SHP77 treated with DMSO at 0.1 percent for 48 hours (cell line): ENCODE measurements at places on chromosomes 5 and 9.

DNA sequence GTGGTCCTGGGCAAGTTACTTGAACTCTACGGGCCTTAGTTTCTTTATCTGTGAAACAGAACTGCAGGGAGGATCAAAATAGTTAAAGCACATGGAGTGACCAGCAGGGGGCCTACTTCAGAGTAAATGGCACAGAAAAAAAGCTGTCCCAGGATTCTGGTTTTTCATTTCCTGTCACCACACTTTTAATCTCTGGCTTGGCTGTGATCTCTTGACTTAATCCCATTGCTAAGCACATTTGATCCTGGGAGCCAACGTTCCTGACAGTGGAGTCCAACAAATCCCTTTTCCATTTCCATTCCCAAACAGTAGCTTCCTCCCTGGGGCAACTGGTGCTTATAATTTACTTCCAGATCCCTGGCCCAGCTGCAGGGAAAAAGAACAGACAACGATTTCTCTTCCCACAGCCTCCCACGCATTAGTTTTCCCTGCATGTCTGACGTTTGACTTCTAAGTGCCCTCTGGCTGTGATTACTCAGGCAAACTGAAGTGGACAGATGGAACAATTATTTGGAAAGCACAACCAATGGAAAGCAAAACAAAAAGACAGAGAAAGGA, 136.5 kb upstream of the STK32A start:
- DNase-seq = peak; percentile 97

DNA sequence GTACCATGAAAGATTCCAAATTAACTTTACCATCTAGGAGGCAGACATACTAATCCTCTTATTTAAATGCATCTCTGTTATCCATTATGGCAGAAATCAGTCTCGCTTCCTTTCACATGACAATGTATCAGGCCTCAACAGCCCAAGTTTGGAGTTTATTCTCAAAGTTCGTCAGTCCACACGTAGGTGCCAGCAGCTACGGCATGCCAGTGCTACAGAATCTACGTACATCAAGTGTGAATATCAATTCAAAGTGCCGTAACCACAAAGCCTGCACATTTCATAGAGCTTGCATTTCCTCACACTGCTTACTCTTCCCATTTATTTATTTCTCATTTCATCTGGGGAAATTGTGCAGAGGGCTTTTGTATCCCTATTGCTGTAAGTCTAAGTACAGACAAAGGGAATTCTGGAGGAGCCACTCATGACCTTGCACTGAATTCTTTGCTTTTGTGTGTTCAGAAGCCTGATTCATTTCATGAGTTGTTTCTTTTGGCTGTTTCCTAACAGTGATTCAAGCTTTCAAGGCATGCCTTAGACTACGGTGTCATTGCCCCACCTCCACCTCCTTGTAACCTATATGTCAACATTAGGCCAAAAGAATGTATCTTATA, 10.0 kb downstream of the ENC1 start:
- no peak for DNase-seq

DNA sequence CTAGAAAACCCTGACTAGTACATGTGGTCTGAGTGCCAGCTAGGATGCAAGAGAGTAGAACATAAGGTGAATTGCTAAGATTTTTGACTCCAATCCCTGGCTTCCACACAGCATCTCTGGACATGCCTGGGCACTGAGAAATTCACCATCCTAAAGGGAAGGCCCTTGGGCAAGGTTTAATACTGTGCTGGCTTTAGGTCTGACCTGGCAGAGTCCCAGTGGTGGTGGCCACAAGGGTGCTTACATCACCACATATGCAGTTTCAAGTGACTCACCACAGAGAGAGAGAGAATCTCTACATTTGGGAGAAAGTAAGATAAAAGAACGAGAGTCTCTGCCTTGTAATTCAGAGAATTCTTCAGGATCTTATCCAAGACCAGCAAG, 661.6 kb upstream of the C9orf72 start:
- DNase-seq = no peak

- no peak for DNase-seq
Measured at GRCh38 chr5:151798674-151799073, 26.9 kb downstream of the G3BP1 start.

- DNase-seq = no peak
Measured at GRCh38 chr5:142520885-142521284, 165.0 kb downstream of the FGF1 start.

DNA sequence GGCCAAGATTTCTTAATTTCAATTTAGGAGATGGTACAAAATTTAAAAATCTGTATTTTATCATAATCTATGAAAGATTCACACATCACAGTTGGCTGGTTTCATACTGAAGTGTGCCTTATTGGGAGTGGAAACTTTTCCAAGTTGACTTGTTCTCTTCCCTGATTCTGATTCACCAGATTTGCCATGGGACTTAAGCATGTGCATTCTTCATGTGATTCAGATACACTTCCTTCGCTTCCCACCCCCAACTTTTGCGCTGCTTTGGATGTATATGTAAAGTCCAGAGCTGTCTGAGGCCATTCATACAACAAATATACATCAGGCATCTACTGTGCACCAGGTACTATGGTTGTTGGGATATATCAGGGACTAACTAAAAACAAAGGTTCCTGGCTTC, 34.4 kb downstream of the CPEB4 start:
- DNase-seq = no peak

DNA sequence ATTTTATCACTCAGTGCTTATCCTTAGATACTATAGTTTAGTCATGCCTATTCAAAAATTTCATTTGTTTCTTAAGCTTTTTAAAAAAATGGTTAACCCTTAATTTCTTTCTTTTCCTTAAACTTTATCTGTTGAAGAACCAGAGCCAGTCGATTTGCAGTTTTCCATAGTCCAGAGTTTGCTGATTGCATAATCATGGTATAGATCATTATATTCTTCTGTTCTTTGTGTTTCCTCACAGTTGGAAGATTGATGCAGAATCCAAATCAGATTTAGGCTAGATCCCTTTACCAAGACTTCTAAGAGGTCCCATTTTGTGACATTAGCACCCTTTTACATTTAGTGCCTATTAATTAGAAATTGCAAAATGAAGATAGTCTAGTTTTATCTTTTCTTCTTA, 18.0 kb downstream of the TMEM38B start:
- no peak for DNase-seq

DNA sequence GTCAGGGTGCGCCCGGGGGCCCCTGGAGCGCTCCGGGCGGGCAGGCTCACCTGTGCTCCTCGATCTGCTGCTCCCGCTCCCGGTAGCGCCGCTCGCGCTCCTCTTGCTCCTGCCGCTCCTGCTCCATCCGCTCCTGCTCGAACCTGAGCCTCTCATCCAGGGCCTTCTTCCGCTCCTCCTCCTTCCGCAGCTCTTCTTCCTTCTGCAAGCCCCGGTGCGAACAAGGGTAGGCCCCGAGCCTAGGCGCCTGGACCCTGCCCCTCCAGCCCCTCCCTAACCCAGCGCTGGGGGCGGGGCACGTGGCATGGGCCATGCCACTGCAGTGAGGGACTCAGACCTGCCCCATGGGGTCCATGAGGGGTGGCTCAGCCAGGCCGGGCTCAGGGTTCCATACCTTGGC, 6.6 kb downstream of the DBN1 start:
- DNase-seq = no peak

DNA sequence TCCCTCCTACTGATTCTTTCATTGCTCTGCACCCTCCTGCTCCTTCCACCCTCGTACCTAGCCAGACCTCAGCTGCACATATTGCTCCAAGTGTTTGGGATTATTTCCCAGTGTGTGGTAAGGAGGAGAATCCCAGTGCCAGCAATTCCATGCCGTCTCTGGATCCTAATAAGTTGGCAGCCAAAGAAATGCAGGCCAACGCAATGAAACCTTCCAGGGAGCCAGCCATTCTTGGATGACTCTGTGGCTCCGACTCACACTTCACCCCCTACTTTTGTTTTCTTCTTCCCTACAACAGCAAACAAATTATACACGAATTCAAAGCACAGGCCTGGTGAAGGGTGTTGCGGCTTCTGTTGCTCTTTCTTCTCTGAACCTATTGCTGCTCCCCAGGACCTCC, 82.5 kb upstream of the SLC1A3 start:
- no peak for DNase-seq

DNA sequence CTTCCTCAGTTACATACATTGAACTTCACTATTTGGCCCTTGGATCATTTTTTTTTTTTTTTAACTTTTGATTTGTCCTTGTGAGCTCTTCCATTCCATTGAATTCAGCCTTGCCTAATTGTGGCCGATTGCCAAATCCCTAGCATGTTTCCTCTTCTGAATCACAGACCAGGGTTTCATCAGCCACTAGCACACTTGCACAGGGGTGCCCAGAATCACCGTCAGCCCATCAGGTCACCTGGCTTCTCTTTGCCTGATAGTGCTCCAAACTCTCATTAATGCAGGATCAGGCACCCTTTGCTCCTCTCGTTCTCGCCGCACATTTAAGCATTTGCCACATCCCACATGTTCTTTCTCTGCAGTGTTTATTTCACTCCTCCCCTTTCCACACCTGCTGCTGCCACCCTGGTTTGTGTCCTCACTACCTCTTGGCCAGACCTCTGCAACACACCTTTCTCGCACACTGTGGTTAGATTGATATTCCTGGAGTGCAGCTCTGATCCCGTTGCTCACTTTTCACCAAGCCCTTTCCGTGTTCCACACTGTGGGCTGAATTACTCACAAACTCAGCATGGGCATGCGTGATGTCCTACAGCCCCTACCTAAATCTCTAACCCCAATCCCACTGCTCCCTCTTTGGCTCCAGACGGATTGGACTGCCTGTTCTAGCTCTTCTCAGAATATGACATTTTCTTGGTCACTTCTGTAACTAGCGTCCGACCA, 9.8 kb downstream of the PIK3R1 start:
- no peak for DNase-seq

- DNase-seq = no peak
Measured at GRCh38 chr9:113216406-113216805, 4.7 kb downstream of the FKBP15 start.

- DNase-seq = no peak
Measured at GRCh38 chr5:154205441-154206117, 15.0 kb downstream of the GALNT10 start.

DNA sequence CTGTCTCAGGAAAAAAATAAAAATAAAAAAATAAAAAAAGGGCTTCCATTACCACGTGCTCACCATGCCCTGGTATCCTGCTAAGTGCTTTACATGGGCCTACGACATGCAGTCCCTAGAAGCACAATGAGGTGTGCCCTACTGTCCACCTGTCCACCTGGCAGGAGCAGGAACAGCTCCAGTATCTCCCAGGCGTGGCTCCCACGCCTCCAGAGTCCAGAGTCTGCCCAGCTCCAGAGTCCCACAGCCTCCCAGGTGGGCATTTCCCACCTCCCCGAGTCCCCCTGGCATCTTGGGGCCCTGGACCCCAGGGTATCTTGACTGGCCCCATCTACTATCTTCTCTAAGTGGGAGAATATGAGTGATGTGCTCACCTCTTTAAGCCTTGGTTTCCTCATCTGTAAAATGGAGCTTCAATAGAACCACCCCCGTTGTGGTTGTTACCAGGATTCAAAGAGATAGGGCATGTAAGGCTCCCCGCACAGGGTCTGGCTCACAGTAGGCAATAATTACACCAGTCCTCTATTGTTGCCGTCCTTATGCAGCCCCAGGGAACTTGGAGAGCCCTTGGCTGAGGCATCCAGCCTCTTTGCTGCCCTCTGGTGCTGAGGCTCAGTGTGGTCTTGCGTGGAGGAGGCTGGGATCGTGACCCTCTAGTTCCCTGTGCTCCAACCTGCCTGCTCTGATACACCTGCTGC, 8.9 kb downstream of the CXCL14 start:
- DNase-seq = no peak

DNA sequence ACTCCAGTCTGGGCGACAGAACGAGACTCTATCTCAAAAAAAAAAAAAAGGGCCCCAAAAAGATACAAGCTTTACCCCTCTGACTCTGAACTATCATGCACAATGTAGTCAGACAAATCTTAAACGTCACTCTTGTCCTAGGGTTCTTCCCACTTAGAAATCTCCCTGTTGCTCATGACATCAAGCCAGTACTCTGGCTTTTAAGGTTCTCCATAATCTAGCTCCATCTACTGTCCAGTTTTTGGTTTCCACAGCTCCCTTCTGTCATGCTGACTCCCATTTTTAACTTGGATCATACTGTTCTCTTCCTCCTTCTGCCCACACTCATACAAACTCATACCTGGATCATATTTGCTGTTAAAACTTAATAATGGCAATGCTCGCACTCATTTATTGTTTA, 156.7 kb upstream of the TLX3 start:
- no peak for DNase-seq

- no peak for DNase-seq
Measured at GRCh38 chr9:129377931-129378661, 200.0 kb upstream of the IER5L start.

- peak; percentile 43 for DNase-seq
Measured at GRCh38 chr5:19928562-19929421, 59.2 kb downstream of the CDH18 start.

GRCh38 chr9:126836216-126836615, 24.2 kb upstream of the ZBTB34 start:
- no peak for DNase-seq

GRCh38 chr5:112684737-112685136, 52.9 kb upstream of the APC start:
- DNase-seq = no peak

DNA sequence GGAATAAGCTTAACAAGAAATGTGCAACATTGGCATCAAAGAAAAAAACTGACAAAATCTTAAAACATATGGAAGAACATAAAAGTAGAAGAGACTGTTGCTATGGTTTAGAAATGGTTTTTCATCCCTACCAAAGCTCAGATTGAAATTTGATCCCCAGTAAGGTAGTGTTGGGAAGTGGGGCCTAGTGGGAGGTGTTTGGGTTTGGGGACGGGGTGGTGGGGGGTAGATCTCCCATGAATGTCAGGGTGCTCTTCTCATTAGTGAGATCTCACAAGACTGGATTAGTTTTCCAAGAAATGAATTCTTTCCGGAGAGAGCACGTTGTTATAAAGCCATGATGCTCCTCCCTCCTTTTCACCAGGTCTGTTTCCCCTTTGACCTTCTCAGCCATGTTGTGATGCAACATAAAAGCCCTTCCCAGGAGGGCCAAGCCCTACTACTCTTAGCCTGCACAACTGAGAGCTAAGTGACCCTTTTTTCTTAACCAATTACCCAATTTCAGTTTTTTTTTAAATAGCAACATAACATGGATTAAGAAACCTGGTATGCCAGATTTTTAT, 10.6 kb downstream of the TMEM167A start:
- DNase-seq = no peak

DNA sequence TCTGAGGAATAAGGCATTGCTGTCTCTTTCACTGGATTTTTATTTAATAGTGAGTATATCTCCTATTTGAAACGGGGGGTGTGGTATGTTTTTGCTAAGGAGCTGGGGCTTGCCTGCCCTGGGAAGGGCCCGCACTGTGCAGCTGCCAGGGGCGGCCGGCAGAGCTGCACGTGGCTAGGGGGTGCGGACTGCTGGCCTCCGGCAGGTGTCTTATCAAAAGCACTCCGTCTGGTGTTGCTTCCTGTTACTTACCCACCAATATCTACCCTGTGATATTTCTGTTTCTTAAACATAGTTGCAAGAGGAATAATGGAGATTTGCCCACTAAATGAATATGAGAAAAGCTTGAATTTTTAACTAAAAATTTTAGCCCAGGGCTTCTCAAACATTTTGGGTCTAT, 232.0 kb downstream of the IRX1 start:
- DNase-seq = no peak

- no peak for DNase-seq
Measured at GRCh38 chr5:107602896-107603295, 67.8 kb downstream of the EFNA5 start.
